ENCODE measurements at places on chromosomes 7 and 10. TPM values are rescaled to one million over a fixed set of nuclear protein-coding genes. Genes with fewer than 3 reads are reported as not detected.

PDZD7 gene
- total RNA-seq: 1.6 TPM

SOSTDC1 gene
- total RNA-seq: 13.4 TPM

FZD8 gene
- 18.8 TPM for total RNA-seq

LDB3 gene
- 7.7 TPM for total RNA-seq

ARHGEF35 gene
- 22.1 TPM for total RNA-seq

AEBP1 gene
- 164 TPM for total RNA-seq

SPDYE1 gene
- total RNA-seq: not detected

TACC2 gene
- total RNA-seq: 81.0 TPM

ADGRA1 gene
- total RNA-seq: 0.91 TPM

DYDC2 gene
- total RNA-seq: 0.57 TPM

FAM237B gene
- total RNA-seq: not detected

PRKCQ gene
- 17.5 TPM for total RNA-seq

PBLD gene
- 33.5 TPM for total RNA-seq

MCU gene
- 37.6 TPM for total RNA-seq

WASHC2C gene
- total RNA-seq: 47.0 TPM

NEUROG3 gene
- not detected for total RNA-seq

SCART1 gene
- total RNA-seq: 3.9 TPM

FAM25G gene
- not detected for total RNA-seq

IRF5 gene
- 27.1 TPM for total RNA-seq

GRB10 gene
- total RNA-seq: 57.8 TPM

PKD1L1 gene
- total RNA-seq: 0.82 TPM

CRYGN gene
- total RNA-seq: 0.22 TPM

SGPL1 gene
- total RNA-seq: 105 TPM

PTF1A gene
- total RNA-seq: not detected

HMX3 gene
- total RNA-seq: not detected

GIMAP6 gene
- total RNA-seq: 48.7 TPM

SKIDA1 gene
- total RNA-seq: 2.9 TPM

LBX1 gene
- total RNA-seq: not detected

GRK5 gene
- total RNA-seq: 18.7 TPM

ENKUR gene
- total RNA-seq: 0.41 TPM

PALD1 gene
- total RNA-seq: 14.4 TPM

WIPF3 gene
- total RNA-seq: 4.5 TPM

TRIL gene
- total RNA-seq: 6.1 TPM

SLC26A5 gene
- 1.2 TPM for total RNA-seq

ASZ1 gene
- total RNA-seq: not detected

GHRHR gene
- total RNA-seq: not detected

CRPPA gene
- total RNA-seq: 5.9 TPM

LIPF gene
- total RNA-seq: not detected

LRRC18 gene
- total RNA-seq: not detected

FRAT2 gene
- total RNA-seq: 16.8 TPM

GDF2 gene
- not detected for total RNA-seq
